Iris pigment epithelial cell (primary cell): ENCODE measurements at places on chromosomes 5 and 9.
A peak's percentile ranks its signal among the peaks of the same experiment; 100 is the strongest.

- DNase-seq = no peak
Observed at GRCh38 chr9:72533322-72533721, 11.9 kb downstream of the TMC1 start.

DNA sequence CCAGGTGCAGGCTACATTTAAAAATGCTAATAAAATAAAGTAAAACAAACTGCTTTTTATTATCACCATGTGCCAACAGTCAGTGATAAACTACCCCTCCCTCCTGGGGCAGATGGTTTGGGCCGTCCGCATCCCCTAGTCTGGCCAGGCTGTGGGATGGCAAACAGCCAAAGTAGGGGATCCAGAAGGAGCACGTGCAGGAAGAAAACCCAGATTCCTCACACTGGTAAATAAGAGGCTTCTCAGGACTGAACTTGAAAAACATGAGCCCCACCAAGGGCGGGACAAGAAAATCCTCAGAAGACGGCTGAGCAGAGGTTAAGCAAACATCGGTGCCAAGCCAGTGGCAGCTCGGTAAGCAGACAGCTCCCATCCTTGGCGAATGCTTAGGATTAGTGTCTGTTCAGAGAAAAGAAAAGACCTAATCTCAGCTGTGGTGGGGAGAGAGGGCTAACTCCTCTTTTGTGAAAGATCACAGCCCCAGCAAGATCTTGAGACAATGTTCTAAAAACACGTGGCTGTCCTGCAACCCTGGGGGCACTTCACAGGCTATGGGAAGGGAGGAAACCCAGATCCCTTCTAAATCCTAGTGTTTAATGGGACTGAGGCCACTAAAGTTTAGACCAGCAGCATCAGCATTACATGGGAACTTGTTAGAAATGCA lies 46.5 kb upstream of the GDNF start:
- peak; percentile 6 for DNase-seq

GRCh38 chr9:121819428-121820231 lies 168.2 kb downstream of the DAB2IP start:
- peak; percentile 26 for DNase-seq

- DNase-seq = peak; percentile 72
Observed at GRCh38 chr5:10307206-10308148, at the start of gene CMBL. Gene CMBL, minus strand, starts transcription at chr5:10307902. Its CDS starts 17,140 bp downstream, at chr5:10290762.

DNA sequence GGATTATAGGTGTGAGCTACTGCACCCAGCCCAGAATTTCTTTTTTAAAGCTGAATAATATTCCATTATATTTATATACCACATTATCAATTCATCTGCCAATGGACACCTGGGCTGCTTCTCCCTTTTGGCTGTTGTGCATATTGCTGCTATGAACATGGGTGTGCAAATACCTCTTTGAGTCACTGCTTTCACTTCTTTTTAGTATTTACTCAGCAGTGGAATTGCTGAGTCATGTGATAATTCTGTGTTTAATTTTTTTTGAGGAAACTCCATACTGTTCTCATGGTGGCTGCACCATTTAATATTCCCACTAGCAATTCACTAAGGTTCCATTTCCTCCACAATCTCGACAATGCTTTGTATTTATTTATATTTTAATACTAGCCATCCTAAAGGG lies 36.1 kb upstream of the KIF4B start:
- DNase-seq = peak; percentile 59

GRCh38 chr5:121144764-121145163 lies 680.7 kb downstream of the PRR16 start:
- peak; percentile 31 for DNase-seq

- peak; percentile 96 for DNase-seq
Observed at GRCh38 chr5:133870661-133871060, 97.8 kb downstream of the C5orf15 start.

DNA sequence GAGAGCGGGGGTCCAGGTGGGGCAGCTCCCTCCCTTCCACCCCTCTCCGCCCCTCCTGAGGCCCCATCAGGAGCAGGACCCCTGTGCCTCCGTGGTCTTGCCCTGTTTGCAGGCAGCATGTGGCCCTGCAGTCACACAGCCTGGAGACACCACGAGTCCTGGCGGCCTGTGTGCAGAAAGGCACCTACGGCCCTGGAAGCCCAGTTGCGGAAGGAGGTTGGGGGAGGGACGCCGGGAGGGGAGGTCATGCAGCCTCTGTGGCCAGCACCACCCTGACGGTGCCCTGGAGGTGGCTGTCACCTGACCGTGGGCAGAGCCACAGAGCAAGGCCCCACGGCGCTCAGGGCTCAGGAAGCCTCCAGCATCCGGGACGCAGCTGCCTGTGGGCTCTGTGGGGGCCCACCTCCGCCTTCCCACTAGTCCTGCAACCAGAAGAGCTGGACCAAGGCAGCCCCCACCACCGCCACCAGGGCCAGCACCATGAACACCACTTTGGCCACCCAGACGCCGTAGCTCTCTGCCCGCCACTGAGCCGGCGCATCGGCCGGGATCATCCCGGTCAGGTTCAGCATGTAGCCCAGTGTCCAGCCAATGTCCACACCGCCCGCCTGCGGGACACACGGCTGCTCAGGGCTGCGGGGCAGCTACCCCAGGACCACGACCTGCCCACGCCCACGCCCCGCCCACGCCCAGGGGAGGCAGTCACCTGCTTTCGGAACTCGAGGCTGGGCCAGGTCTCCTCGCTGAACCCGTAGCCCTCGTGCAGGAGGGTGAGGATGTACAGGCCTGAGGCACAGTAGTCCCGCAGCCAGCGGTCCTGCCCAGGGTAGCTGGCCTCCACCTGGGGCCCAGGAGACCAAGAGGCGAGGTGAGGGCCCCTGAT lies 6.4 kb downstream of the ENTPD8 start:
- no peak for DNase-seq

GRCh38 chr9:123302348-123303214 lies 34.2 kb upstream of the STRBP start:
- DNase-seq = no peak

- DNase-seq = no peak
Observed at GRCh38 chr5:159227452-159227851, 18.1 kb upstream of the RNF145 start.

- DNase-seq = no peak
Observed at GRCh38 chr5:9282211-9282610, 263.7 kb downstream of the SEMA5A start.

- no peak for DNase-seq
Observed at GRCh38 chr9:38051780-38052546, 17.1 kb downstream of the SHB start.

DNA sequence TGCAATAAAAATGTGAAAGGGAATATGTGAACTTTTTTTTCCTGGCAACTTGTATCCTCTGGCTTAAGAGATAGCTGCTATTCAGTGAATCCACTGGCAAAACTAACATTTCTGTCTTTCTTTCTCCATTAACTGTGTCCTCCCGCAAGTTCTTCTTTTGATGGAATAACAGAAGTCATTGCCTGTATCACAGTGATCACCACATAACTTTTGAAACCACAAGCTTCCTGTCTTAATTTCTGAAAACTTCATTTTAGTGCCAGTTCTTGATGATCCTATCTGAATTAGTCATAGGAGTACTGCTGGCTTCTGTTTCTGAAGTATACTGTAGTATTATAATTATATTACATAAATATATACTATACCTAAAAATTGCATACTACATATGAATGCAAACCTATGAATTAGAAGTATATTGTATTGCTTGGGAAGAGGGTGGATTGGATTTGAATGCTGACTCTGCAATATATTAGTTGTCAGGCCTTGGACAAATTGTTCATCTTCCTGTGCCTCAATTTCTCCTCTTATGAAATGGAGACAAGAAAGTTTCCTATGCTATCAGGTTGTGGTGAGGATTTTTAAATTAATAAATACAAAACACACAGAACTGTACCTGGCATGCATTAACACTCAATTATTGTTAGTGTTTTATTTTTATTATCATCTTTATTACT lies 441.6 kb downstream of the CETN3 start:
- DNase-seq = peak; percentile 79

DNA sequence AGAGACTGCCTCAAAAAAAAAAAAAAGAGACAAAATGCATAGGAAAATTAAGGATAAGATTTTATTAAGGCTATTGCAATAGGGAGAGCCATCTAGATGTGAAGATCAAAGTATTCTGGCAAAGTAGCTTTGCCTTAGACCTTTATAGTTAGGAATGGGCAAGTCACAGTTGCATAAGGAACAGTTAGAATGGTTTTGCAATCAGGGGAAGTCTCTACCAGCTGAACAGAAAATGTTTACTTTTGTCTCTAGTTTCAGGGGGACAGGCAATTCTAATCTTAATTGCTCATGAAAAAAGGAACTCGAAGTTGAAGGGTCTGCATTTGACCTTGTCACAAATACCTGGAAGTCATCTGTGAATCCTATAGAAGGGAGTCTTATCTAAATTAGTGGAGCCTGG lies 13.1 kb upstream of the ATP6V1G1 start:
- peak; percentile 23 for DNase-seq

DNA sequence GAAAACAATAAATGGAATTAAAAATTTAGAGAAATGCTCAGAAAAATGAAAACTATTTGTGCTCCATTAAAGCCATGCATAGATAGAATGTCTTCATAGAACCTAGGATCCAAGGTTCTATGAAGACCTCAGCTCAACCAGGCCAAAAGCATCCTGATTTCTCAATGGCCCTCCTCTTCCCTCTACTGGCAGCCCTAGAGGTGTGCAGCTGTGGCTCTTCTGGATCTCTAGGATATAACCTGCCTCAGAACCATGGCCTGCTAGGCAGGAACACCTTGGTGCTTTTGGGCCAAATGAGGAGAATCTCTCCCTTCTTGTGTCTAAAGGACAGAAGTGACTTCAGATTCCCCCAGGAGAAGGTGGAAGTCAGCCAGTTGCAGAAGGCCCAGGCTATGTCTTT lies 15.1 kb downstream of the IFNA1 start:
- peak; percentile 39 for DNase-seq

DNA sequence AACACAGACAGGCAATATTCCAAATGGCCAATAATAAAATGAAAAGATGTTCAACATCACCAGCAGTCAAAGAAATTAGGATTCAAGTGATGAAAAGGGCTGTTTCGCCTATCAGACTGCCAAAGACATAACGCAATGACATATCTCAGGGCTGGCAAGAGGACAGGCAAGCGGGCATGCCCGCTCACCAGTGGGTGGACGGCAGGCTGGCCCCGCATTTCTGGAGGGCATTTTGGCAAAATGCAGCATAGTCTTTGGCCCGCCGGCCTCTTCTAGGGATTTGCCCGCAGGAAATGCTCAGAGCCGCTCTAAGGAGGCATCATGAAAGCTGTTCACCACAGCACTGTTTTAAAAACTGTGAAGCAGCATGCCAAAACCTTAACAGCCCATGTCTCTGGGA lies 1.4 kb upstream of the PPP1R26 start:
- no peak for DNase-seq

- peak; percentile 69 for DNase-seq
Observed at GRCh38 chr9:93302586-93303257, 118.8 kb downstream of the WNK2 start.

DNA sequence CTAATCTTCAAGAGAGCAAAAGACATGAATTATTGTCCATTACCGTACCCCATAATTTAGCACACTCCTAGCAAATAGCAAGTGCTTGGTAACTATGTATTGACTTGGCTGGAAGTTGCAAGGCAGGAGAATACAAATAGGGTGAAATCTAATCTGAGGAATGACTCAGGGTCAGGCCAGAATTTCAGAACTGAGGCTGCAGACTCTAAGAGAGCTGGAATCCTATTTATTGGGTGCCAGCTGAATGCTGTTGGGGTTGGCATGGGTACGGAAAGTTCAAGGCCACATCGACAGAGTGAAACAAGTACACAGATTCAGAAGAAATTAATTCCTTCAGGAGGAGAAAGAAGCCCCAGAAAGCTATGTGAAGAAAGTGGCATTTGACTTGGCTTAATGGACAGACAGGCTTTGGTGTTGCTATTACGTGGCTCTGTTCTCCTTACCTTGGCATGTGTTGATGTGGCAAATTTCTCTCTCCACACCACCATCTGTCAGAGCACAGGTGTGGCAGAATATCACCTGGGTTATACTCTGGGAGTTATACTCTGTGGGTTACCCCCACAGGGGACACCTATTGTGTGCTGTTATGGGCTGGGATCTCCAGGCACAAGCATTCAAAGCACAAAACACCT lies 20.9 kb upstream of the ASTN2 start:
- no peak for DNase-seq

GRCh38 chr9:104970271-104970987 lies 42.5 kb upstream of the ABCA1 start:
- DNase-seq = no peak

GRCh38 chr5:82854956-82855355 lies 222.2 kb downstream of the TMEM167A start:
- DNase-seq = no peak

- DNase-seq = no peak
Observed at GRCh38 chr9:16157216-16157615, 604.4 kb downstream of the CCDC171 start.

DNA sequence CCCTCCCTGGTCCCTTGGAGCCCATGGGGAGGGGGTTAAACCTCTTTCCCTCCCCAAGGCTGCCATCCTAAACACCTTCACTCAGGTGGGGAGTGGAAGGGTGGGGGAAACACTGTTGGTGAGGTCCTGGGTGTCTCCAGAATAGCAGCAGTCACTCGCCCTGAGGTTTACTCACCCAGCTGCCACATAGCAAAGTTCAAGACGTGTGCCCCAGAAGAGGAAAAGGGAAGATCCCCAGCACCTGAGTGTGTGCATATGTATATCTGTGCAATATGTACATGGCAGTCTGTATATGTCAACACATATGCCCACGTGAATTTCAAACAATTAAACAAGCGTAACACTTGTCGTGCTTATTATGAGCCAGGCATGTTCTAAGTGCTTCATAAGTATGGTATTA lies 31.3 kb upstream of the SMU1 start:
- DNase-seq = no peak

DNA sequence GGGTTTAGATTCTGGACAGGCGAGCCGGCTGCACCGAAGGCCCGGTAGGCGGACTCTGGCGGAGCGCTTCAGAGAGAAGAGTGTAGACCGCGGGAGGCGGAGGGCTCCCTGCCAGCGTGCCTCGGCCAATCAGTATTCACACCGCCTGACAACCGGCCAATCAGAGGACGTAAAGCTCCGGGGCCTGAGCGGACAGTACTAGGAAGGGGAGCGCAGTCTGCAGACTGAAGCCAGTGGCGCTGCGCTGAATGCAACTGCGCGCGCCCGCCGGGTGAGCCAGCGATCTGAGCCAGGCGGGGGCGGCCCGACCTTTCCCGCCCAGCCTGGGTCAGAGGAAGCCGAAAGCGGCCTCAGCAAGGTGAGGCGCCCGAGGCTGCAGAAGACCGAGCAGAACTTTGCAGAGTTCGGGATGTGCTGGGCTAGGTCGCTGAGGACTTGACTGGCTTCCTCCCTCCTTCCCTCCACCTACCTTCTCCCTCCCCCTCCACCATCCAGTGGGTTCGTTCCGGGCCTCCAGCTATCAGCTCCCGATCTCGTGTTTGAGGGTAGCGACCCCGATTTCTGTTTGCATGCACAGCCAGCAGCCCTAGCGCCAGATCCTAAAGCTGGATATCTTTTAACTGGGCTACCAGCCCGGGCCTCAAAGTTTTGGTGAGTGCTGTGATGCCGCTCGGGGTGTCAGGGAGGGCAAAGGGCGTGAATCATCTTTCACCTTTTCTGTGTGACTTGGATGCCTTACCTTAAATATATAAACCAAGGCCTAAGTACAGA lies at the start of gene DMRT2:
TSS of gene DMRT2 (plus strand) at position 233 of the 771 bp plus-strand sequence. CDS start 1,257 bp downstream, outside the sequence.
- DNase-seq = peak; percentile 43
